Lower leg skin (tissue), 4 donors: ENCODE measurements at places on chromosomes 5 and 9. TPM values are rescaled to one million over a fixed set of nuclear protein-coding genes. Genes with fewer than 3 reads are reported as not detected.

Gene CCL27
- 199 TPM for total RNA-seq

Gene SPATA31E1
- not detected for total RNA-seq

- no peak for DNase-seq
Observed at GRCh38 chr9:124570942-124571666, 63.9 kb upstream of the NR5A1 start.

DNA sequence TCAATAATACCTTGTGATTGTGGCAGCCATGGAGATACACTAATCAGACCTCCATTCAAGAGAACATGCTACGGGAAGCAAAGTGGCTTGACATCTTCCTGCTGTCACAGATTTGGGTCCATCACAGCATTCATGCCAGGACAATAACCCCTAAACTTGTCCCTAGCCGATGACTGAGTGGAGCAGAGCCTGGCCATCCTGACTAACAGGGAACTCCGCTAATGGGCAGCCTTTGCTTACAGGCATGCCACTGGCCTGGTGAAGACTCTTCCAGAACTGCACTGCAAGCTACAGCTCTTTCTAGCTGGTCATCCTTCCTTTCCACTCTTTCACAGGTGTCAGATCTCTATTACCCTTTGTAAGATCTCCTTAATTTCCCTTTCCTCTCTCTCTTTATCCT lies 16.0 kb downstream of the FAM174A start:
- no peak for DNase-seq

- DNase-seq = peak; percentile 76
Observed at GRCh38 chr9:133106511-133107244, 14.4 kb downstream of the RALGDS start.

GRCh38 chr5:157390551-157391297 lies 69.3 kb upstream of the NIPAL4 start:
- DNase-seq = peak; percentile 32

DNA sequence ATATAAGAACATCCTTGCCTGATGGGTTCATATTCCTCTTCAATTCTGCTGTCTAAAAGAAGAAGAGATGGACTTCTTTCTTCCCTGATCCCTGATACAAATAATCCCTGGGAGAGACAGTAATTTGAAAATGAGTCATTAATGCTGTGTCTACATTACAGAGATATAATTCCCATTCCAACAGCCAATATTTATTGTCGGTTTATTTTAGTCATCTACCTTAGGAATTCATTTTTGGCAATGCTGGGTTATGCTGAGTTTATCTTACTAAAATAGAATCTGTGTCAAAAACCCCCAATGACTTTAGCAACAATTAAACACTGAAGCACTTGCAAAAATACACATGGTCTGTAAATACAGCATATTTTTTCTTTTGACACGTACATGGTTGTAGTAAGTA lies 23.9 kb downstream of the ZNF474 start:
- no peak for DNase-seq

GRCh38 chr5:132887283-132887682 lies 13.8 kb downstream of the LEAP2 start:
- DNase-seq = no peak

- no peak for DNase-seq
Observed at GRCh38 chr5:37567566-37567965, 188.4 kb downstream of the WDR70 start.

DNA sequence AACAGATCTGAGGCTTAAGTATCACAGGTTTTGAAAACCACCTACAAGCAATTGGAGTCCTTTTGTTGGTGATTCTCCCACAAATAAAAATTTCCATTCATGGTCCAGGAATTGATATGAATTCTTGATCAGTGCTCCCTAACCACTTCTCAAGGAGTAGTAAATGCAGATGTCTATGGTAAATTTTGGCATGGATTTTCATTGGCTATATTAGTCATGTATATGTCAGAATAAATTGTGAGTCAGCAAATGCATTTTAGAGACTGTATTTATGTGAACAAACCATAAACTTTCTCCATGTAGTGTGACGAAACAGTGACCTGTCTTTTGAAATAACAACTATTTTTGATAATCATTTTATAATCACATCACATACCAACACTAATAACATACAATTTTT lies 611.1 kb downstream of the HTR1A start:
- no peak for DNase-seq

DNA sequence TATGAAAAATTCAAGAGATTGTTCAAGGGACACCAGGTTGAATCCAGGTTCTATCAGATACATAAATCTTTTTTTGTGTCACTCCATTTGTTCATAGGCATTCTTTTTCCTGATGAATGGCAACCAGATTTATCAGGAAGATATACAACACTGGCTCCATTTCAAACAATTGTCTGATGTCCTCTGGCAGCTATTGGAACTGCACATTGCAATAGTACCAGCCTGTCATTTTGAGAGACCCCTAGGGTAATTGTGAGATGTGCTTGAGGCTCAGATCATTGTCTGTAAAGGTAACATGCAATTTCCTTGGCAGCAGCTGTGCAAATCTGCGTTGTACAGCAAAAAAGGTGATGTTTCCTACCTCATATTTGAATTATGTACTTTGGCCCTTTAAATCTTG lies 25.9 kb downstream of the KCTD16 start:
- DNase-seq = no peak

GRCh38 chr5:139075066-139076050 lies 122.8 kb downstream of the SIL1 start:
- no peak for DNase-seq

Gene HSD17B4
- total RNA-seq = 135 TPM

Gene TAF11L5
- not detected for total RNA-seq

- peak; percentile 38 for DNase-seq
Observed at GRCh38 chr9:96136992-96137670, 164.8 kb downstream of the HSD17B3 start.

- no peak for DNase-seq
Observed at GRCh38 chr5:55345327-55345726, 37.5 kb downstream of the MTREX start.

DNA sequence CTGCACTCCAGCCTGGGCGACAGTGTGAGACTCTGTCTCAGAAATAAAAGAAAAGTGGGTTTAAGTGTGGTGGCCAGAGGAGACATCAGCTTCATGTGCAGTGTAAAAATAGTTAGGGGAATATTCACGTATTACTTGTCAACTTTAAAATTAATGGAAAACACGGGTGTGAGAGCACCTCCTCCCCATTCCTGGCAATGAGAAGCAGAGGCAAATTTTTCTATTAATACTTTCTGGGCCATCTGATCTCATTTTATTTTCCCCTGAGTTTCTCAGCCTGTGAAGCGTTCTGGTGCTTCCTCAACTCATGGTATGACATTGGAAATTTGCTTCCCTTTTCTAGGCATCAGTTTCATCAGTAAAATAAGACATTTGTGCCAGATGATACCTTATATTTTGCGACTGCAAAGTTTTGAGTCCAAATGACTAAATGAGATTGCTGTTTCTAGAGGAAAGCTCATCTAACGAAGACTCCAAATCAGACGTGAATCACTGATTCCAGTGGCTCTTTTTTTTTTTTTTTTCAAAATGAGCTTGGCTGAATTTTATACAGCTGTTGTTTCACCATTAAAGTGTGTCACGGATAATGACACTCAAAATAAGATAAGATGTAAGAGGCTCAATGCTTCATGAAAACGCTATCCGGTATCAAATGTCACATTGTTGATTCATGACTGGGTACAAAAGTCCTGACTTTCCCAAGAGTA lies 104.6 kb downstream of the MSX2 start:
- no peak for DNase-seq

DNA sequence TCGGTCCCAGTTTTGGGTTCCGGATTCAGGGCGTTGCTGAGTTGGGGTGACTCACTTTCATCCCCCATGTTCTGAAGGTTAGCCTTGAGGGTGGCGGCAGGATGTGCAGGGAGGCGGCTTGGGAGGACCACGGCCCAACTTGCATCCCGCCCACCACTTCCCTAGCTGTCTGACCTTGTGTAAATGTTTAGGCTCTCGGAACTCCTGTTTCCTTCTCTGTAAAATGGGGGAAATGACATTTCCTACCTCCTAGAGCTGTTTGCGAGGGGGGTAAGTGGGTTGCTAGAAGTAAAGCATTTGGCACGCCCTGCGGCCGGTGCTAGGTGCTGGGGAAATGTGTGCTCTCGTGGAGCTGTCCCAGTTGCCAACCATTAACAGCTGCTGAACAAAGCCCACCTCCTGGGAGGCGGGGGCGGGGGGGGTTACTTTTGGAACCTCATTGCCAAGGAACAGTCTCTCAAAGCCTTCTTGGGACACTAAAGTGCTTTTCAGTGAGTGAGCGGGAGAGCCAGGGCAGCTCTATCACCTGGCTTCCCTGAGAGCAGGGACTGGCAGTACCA lies 27.5 kb downstream of the PTGES2 start:
- no peak for DNase-seq

- DNase-seq = no peak
Observed at GRCh38 chr5:17405976-17406375, 92.1 kb upstream of the TAF11L2 start.

GRCh38 chr5:178356431-178356872 lies 123.8 kb upstream of the PHYKPL start:
- no peak for DNase-seq

Gene HACD4
- 3.1 TPM for total RNA-seq

GRCh38 chr5:135433681-135434426 lies 13.3 kb downstream of the DCANP1 start:
- no peak for DNase-seq

GRCh38 chr5:85159395-85159794 lies 774.7 kb upstream of the EDIL3 start:
- no peak for DNase-seq

GRCh38 chr5:99835791-99836190 lies 699.4 kb upstream of the FAM174A start:
- peak; percentile 71 for DNase-seq

DNA sequence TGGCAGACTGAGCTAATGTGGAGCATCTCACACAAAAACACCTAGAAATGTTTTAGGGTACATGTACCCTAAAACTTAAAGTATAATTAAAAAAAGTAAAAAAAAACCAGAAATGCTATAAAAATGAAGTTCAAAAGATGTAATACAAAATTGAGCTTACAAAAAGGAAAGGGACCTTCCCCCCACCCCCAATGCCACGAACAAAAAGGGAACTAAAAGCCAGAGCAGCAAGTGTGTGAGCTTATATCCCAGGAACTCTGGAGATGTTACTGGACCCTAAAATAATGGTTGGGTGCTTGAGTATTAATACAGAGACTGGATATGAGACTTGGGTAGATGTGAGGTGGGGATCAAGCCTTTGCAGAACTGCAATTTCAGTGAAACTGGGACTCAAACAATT lies 11.0 kb downstream of the SPATA9 start:
- DNase-seq = no peak

Gene MEIKIN
- total RNA-seq = not detected

Gene TEX48
- total RNA-seq = not detected

DNA sequence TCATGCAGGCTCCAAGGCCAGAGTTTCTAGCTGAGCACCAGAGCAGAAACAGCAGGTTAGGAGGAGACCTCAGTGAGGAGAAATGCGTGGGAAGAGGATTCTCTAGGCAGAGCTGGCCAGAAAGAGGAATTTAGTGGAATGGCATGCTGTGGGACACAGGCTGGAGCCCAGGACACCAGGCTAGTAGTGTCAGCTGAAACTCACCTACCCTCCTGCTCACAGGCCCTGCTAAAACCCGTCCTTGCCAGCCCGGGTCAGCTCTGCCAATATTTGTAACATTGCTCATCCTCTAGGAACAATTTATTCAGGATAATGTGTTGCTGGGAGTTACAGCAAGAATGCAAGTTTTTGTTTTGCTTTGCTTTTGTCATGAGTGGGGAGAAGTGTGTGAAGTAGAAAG lies 40.2 kb upstream of the AGXT2 start:
- no peak for DNase-seq

Gene INSL6
- not detected for total RNA-seq

Gene IL13
- not detected for total RNA-seq

DNA sequence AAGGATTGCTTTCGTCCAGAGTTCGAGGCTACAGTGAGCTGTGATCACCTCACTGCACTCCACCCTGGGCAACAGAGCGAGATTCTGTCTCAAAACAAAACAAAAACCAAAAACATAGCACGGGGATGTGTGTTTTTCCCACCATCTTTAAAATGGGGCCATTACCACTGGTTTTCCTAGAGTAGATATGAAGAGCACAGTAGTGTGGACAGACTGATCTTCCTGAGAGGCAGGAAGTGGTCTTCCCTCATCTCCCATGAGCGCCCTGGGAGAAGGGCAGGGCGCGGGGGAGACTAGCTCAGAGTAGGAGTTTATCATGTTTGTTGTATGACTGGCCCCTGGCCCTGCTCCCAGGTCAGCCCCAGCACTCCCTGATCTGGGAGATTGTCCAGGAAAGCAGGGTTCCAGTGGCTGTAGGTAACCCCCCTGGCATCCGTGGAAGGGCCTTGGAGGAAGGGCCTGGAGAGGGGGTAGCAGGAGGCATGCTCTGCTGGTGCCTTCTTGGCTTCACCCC lies 2.3 kb downstream of the SUSD3 start:
- no peak for DNase-seq

Gene IRX1
- 5.0 TPM for total RNA-seq
